CD8-positive, alpha-beta memory T cell (primary cell): ENCODE measurements at places on chromosomes 5 and 9. TPM values are rescaled to one million over a fixed set of nuclear protein-coding genes. Genes with fewer than 3 reads are reported as not detected.

The HMCN2 gene
- not detected for total RNA-seq

GRCh38 chr5:80865551-80865950, 94.6 kb upstream of the RASGRF2 start:
- no peak for DNase-seq
- no peak overlapping the region for H3K4me3 ChIP-seq
- no peak overlapping the region for H3K27ac ChIP-seq
- no peaks in the 10 kb centered on the region for H3K4me1 ChIP-seq
- H3K36me3 ChIP-seq = no peaks in the 10 kb centered on the region
- H3K27me3 ChIP-seq = no peaks in the 10 kb centered on the region

- no peak overlapping the region for H3K4me3 ChIP-seq
- H3K4me1 ChIP-seq = peaks cover 15% of the 10 kb centered on the region
These were observed 40.9 kb upstream of the BNIP1 start for GRCh38 chr5:173103411-173103810.

GRCh38 chr9:130689937-130690700, 3.5 kb upstream of the EXOSC2 start:
- no peak overlapping the region for H3K27ac ChIP-seq
- no peaks in the 10 kb centered on the region for H3K27me3 ChIP-seq
- no peaks in the 10 kb centered on the region for H3K36me3 ChIP-seq
- peaks cover 19% of the 10 kb centered on the region for H3K4me1 ChIP-seq
- no peak overlapping the region for H3K4me3 ChIP-seq
- DNase-seq = no peak

The PRRC2B gene
- 146 TPM for total RNA-seq

The CDKN2B gene
- 0.09 TPM for total RNA-seq

DNA sequence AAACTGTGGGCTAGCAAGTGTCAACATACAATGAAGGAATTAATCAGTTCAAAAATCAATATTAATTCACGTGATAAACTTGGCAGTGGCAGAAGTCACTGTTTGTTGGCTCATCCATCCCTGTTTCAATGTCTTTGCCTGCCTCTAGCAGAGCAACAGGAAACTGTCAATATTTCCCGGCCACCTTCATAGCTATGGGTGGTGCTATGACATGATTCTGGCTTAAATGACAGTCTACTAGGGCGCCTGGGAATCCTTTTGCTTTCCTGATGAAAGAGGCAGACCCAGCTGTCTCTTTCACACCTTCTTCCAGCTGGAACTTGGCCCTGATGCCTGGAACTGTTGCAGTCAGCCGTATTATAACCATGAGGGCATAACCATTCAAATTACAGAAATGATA, 72.1 kb upstream of the DNAH5 start:
- no peaks in the 10 kb centered on the region for H3K27me3 ChIP-seq
- DNase-seq = no peak
- H3K4me3 ChIP-seq = no peak overlapping the region
- no peak overlapping the region for H3K27ac ChIP-seq

GRCh38 chr5:115561176-115561575, 16.6 kb upstream of the FEM1C start:
- no peaks in the 10 kb centered on the region for H3K36me3 ChIP-seq
- no peak overlapping the region for H3K27ac ChIP-seq
- H3K27me3 ChIP-seq = peaks cover 3% of the 10 kb centered on the region

GRCh38 chr9:134413112-134413715, 87.0 kb downstream of the RXRA start:
- no peak overlapping the region for H3K27ac ChIP-seq
- no peaks in the 10 kb centered on the region for H3K27me3 ChIP-seq
- DNase-seq = no peak
- no peaks in the 10 kb centered on the region for H3K36me3 ChIP-seq
- no peak overlapping the region for H3K4me3 ChIP-seq

DNA sequence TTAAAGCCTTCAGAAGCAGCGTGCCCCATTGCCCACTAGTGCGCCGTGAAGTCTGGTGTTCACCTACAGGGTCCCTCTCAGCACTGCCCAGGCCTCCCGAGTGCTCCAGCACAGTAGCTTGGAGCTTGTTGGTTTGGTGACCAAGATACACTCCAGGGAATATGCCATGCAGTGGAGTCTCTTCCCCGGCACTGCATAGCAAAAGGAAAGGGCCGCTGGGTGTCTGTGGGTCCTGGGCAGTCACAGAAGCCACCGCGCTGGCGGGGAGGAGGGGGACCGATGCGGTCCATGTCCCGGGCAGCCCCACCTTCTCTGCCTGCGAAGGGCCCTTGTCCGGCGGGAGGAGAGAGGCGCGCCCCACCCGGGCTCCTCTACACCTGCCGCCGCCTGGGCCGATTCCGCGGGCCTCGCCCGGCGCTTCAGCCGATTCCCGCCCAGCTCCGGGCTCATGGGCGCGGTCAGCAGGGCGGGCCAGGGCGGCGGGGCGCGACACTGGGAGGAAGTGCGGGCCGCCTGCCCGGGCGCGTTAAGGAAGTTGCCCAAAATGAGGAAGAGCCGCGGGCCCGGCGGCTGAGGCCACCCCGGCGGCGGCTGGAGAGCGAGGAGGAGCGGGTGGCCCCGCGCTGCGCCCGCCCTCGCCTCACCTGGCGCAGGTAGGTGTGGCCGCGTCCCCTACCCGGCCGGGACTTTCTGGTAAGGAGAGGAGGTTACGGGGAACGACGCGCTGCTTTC, at the start of gene SYK:
Gene SYK, plus strand, starts transcription at position 579 of the 732 bp plus-strand sequence. CDS start 42,080 bp downstream, outside the sequence.
- H3K4me3 ChIP-seq = no peak within 1 kb of the TSS
- peaks cover 6% of the 10 kb centered on the region for H3K27me3 ChIP-seq
- H3K27ac ChIP-seq = peak within 1 kb of the TSS; percentile 24
- no peaks in the 10 kb centered on the region for H3K4me1 ChIP-seq

GRCh38 chr9:27925815-27926214, 352.5 kb upstream of the C9orf72 start:
- no peak overlapping the region for H3K27ac ChIP-seq
- H3K4me3 ChIP-seq = no peak overlapping the region
- DNase-seq = no peak

DNA sequence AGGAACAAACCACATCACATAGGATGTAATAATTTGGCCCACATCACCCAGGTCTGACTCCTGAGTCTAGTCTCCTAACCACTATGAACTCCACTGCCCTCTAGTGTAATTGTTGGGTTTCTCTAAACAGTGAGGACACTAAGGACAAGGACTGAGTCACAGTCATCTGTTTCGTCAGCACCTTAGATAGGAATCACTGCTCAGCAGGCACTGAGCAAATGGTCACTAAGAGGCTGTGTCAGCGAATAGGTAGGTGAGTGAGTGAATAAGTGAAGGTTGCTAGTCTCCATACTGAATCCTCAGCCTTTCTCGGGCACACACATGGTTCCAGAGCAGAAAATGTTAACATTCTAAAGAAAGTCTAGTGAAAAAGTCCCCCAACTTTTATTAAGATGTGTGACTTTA, 278.6 kb downstream of the SPOCK1 start:
- no peak overlapping the region for H3K27ac ChIP-seq
- H3K36me3 ChIP-seq = no peaks in the 10 kb centered on the region
- H3K4me3 ChIP-seq = no peak overlapping the region
- no peak for DNase-seq
- no peaks in the 10 kb centered on the region for H3K4me1 ChIP-seq

DNA sequence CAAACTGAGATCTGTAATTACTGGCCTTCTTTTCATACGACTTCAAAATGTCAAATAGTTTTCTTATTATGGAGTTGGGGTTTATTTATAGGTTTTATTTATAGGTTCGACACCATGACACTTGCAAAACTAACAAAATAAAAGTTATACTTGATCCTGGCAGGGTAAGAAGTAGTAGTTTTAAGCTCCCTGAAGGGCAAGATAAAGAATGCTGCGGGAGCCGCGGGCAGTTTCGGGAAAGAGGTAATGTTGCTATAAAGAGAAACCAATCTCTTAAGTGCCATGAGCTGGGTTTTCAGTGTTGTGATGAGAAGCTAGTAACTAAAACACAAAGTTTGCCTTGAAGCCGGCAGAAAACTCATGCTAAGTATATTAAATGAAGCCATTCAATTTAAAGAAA, 24.8 kb downstream of the PTPN3 start:
- no peak overlapping the region for H3K4me3 ChIP-seq
- H3K27ac ChIP-seq = no peak overlapping the region
- H3K27me3 ChIP-seq = no peaks in the 10 kb centered on the region
- no peaks in the 10 kb centered on the region for H3K36me3 ChIP-seq
- no peaks in the 10 kb centered on the region for H3K4me1 ChIP-seq
- DNase-seq = no peak

- H3K4me3 ChIP-seq = no peak overlapping the region
- H3K27ac ChIP-seq = no peak overlapping the region
- H3K36me3 ChIP-seq = no peaks in the 10 kb centered on the region
- H3K4me1 ChIP-seq = peaks cover 5% of the 10 kb centered on the region
- H3K27me3 ChIP-seq = no peaks in the 10 kb centered on the region
These were observed 161.8 kb downstream of the AUH start for GRCh38 chr9:91199739-91200497.

DNA sequence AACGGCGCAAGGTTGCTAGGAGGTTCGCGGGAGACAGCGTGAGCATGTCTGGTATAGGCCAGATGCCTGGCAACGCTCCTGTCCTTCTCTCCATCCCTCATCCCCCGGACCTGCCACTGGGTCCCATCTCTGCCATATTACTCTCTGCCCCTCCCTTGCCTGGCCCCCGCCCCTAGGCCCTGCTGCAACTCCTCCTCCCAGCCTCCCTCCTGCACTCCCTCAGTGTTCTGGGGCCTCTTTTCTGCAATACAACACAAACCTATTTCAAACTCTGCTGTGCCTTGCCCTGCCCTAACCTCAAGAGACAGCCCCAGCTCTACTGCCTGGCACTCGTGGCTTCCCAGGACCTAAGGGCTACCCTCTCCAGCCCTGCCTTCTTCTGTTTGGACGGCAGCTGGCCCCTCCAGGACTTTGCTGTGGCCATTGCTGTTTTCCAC, 8.9 kb upstream of the DBN1 start:
- no peaks in the 10 kb centered on the region for H3K27me3 ChIP-seq
- no peak overlapping the region for H3K27ac ChIP-seq
- H3K4me1 ChIP-seq = peaks cover 10% of the 10 kb centered on the region
- no peak for DNase-seq

- peaks cover 17% of the 10 kb centered on the region for H3K4me1 ChIP-seq
- peaks cover 5% of the 10 kb centered on the region for H3K36me3 ChIP-seq
- no peak overlapping the region for H3K27ac ChIP-seq
- H3K4me3 ChIP-seq = no peak overlapping the region
- no peaks in the 10 kb centered on the region for H3K27me3 ChIP-seq
These were observed 544 bp upstream of the ERCC6L2 start for GRCh38 chr9:95874989-95875304.

The HAVCR2 gene
- total RNA-seq = 6.6 TPM

- no peaks in the 10 kb centered on the region for H3K36me3 ChIP-seq
- no peak overlapping the region for H3K27ac ChIP-seq
- no peak overlapping the region for H3K4me3 ChIP-seq
- no peak for DNase-seq
- H3K4me1 ChIP-seq = no peaks in the 10 kb centered on the region
- H3K27me3 ChIP-seq = no peaks in the 10 kb centered on the region
These were observed 73.2 kb downstream of the WNK2 start for GRCh38 chr9:93256878-93257807.

- no peak overlapping the region for H3K4me3 ChIP-seq
- H3K27ac ChIP-seq = no peak overlapping the region
- H3K27me3 ChIP-seq = no peaks in the 10 kb centered on the region
These were observed 28.9 kb upstream of the GSN start for GRCh38 chr9:121239071-121239470.

DNA sequence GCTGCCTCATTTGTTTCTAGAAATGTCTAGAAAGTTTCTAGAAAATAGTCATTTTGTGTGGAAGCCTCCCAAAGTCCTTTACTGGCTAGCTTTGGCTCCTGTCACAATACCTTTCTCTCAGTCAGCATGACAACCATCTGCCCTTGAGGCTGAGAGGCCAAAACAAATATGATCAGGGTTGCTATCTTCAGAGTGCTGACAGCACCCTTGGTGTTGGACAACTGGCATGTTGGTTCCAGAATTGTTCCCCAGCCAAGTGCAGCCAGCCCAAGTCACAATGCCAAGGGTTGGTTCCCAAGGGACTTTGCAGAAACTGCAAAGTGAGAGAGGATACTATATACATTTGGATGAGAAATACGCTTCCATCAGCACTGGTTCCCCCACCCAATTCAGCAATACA, 140.9 kb upstream of the GAS1 start:
- H3K27me3 ChIP-seq = no peaks in the 10 kb centered on the region
- no peak overlapping the region for H3K4me3 ChIP-seq
- H3K36me3 ChIP-seq = no peaks in the 10 kb centered on the region
- no peak for DNase-seq
- no peaks in the 10 kb centered on the region for H3K4me1 ChIP-seq

- H3K4me1 ChIP-seq = peaks cover 67% of the 10 kb centered on the region
- DNase-seq = no peak
- H3K27me3 ChIP-seq = no peaks in the 10 kb centered on the region
- H3K4me3 ChIP-seq = no peak overlapping the region
These were observed 2.7 kb downstream of the FBXW11 start for GRCh38 chr5:172003746-172004145.

DNA sequence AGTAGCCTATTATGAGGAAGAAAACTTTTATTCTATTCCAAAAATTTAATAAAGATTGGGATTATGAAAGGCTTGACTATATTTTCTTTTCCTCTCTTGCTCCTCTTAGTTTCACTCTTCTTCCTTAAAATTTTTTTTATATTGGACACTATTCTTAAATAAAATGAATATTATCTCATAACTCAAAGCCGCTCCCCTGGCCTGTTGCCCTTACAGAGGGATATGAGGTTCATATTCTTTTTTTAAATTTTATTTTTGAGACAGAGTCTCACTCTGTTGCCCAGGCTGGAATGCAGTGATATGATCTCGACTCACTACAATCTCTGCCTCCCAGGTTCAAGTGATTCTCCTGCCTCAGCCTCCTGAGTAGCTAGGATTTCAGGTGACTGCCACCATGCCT, 106.8 kb upstream of the MPDZ start:
- H3K27me3 ChIP-seq = no peaks in the 10 kb centered on the region
- no peaks in the 10 kb centered on the region for H3K4me1 ChIP-seq
- H3K36me3 ChIP-seq = no peaks in the 10 kb centered on the region
- DNase-seq = no peak

DNA sequence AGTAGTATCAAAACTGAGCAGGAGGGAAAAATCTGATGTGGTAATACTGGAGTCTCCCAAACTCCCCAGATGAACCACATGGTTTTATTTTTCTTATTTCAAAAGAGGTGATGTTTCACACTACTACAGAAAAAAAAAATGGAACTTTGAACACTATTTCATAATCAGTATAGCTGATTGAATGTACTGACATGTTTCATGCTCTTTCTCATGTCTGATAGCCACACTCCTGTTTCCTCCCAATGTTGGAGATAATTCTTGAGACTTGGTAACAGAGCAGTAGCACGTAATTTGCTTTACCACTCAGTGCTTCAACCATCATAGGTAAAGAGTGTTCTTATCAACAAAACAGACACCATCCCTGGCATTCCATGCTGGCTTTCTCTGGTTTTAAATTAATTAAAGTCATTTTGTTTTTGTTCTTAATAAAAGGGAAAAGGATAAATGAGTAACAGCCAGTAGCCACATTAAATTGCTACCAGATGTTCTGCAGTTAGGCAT, 85.2 kb downstream of the MUSK start:
- H3K27ac ChIP-seq = no peak overlapping the region
- H3K4me3 ChIP-seq = no peak overlapping the region
- no peaks in the 10 kb centered on the region for H3K36me3 ChIP-seq
- no peaks in the 10 kb centered on the region for H3K27me3 ChIP-seq
- H3K4me1 ChIP-seq = no peaks in the 10 kb centered on the region

- no peaks in the 10 kb centered on the region for H3K4me1 ChIP-seq
- no peak for DNase-seq
- no peak overlapping the region for H3K4me3 ChIP-seq
- H3K27ac ChIP-seq = no peak overlapping the region
These were observed 6.8 kb downstream of the GFPT2 start for GRCh38 chr5:180346358-180346757.
